ENCODE measurements at places on chromosomes 2 and 18. TPM values are rescaled to one million over a fixed set of nuclear protein-coding genes. Genes with fewer than 3 reads are reported as not detected.
A peak's percentile ranks its signal among the peaks of the same experiment; 100 is the strongest.

Gene BOK
- total RNA-seq = 20.8 TPM

Gene CYTIP
- total RNA-seq = 2.9 TPM

Gene VWA3B
- under 0.01 TPM for total RNA-seq

Gene LRATD1
- 29.8 TPM for total RNA-seq

Gene UPP2
- 1.6 TPM for total RNA-seq

Gene ATF2
- 141 TPM for total RNA-seq

Gene FBXO48
- 0.82 TPM for total RNA-seq

Gene BMP10
- total RNA-seq = not detected

Gene TRIM54
- total RNA-seq = not detected

Gene ALPP
- total RNA-seq = not detected

Gene PTPN18
- total RNA-seq = 11.8 TPM

- no peak for DNase-seq
These were observed 24.6 kb upstream of the PLB1 start for GRCh38 chr2:28471214-28471613.

DNA sequence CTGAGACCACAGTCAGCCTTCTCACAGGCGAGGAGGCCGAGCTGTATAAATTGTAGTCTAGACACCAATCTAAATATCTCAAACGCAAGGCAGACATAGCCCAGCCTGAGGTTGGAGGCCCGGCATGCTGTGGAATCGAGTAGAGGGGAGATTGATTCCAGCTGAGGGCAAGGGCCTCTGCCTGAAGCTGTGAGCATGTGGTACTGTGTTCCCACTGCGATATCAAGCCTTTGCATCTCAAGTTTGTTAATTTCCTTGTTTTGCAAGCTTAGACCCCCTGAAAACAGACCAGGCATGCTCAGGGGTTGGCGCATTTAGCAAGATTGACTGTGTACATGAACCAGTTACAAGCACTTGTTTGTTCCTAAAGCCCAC is 65.1 kb upstream of the FOSL2 start:
- DNase-seq = no peak

DNA sequence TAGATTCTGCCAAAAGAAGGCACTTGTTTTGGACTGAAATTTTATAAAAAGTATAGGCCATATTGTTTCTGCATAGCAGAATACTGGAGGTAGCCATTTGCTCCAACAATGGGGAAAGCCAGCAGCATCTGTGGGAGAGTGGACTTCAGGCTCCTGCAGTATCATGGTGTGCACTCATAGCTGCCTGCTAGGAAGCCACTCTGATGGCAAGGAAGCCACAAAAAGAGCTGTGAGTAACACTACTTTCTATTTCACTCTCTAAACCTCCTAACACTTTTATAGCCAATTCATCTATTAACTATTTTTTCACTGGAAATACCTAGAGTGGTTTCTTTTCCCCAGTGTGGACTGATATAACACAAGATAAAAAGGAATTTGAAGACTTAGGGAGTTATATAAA is 144.4 kb upstream of the KCNJ3 start:
- no peak for DNase-seq

DNA sequence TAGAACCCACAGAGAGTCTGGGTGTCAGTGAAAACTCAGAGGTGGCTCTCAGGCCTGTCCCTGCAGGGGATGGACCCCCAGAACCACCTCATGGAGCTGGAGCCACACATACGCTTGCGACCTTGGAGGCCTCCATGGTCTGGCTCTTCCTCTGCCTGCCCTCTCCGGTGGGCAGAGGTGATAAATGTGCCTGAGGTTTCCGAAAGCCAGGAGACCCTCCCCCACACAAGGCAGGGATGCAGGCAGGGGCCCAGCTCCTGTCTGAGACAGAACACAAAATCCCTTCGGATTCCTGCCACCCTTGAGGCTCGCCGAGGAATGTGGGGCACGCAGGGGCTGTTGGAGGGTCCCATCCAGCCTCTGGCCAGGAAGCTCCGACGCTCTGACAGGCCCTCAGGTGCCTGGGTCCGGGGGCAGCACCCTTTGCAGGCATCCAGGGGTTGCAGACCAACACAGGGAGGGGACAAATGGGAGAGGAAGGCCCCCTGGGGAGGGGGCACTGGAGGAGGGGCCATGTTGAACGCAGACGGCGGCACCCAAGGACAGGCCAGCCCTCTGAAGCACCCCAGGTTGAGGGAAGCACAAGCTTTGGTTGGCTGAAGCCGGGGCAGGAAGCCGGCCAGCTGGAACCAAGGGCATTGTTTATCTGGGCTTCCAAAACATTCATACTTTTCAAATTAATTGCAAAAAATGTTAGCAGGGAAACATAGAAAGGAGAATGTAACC is 4.1 kb upstream of the SNED1 start:
- DNase-seq = no peak

- no peak for DNase-seq
These were observed 5.6 kb downstream of the IKZF2 start for GRCh38 chr2:213145715-213146242.

DNA sequence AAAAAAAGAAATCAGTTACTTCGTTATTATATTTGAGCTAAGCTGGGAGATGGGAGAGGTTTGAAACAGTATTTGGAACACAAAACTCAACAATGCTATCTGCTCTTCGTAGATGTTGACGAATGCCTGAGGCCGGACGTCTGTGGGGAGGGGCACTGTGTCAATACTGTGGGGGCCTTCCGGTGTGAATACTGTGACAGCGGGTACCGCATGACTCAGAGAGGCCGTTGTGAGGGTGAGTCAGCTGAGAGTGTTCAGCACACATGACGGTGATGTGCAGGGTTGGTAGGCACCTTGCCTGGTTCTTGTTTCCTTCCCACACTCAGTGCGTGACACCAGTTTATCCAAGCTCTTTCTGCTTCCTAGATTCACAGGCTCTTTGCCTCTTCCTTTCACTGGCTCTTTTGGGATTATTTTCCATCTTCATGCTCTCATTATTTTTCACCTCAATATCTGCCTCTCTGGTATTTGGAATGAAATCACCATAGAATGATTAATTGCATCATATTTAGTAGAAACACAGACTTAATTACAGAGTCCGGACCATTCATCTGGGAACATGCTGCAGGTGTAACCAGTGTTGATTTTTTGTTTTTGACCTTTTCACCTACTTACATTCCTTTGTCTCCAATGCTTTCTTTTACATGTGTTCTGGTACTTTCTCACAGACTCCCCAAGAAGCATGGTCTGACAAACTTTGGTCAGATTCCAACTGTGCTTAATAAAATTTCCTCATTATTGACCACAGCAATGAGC is 200.6 kb upstream of the RASGRP3 start:
- DNase-seq = no peak

- no peak for DNase-seq
These were observed 251.3 kb downstream of the EIPR1 start for GRCh38 chr2:3126171-3126910.

DNA sequence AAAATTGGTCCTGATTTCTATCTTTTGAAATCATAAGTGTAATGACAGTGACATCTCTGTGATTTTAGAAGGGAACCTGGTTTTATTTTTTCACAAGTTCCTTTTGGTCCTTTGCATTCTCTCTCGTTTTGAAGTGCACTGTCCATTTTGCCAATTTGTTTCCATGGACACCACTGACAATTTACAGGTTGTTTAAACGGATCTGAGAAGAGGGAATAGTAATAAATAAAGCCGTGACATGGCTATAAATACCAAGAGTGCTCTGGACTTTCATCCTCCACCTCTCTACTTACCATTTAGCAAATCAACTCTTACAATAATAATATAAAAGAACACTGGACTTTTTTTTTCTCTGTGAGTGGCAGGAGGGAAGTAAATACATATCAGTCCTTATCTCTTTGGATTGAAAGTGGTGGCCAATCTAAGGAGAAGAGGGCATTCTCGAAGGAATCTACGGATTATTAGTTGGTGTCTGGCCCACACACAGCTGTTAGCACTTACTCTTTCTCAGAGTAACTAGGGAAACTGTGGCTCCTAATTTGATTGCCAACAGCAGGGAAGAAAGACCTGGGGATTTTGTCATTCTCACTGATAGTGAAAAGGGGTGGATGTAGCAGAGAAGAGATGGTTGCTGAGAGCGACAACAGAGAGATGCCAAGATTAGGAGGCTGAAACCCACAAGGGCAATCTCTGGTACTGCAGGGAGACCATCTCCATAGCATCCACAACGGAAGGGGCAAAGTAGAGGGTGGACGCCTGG is 108.7 kb upstream of the FSHR start:
- DNase-seq = no peak

DNA sequence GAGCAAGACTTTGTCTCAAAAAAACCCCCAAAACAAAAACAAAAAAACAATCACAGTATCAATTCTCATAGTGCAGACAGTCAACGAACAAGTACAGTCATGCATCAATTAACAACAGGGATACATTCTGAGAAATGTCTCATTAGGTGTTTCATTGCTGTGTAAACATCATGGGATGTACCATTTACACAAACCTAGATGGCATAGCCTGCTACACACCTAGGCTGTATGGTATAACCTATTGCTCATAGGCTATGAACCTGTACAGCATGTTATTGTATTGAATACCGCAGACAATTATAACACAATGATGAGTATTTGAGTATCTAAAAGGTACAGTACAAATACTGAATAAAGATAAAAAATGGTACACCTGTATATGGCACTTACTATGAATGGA is 67.8 kb upstream of the LMAN1 start:
- no peak for DNase-seq

GRCh38 chr2:232871418-232871834 is 1.4 kb downstream of the SNORC start:
- DNase-seq = no peak

DNA sequence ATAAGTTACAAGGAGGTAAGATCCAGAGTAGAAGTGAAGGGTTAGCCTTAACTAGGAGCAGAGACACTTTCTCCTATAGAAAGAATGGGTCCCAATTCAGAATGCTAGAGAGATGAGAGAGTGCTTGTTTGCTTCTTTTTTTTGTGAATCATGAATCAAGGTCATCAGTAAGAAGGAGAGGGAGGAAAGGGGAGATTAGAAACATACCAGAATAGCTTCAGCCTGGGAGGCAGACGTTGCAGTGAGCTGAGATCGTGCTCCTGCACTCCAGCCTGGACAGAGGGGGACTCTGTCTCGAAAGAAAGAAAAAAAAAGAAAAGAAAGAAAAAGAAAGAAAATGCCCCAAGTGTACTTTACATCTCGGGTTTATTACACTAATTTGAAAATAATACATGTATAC is 55.8 kb upstream of the SLC35F5 start:
- no peak for DNase-seq

GRCh38 chr2:146665800-146666199 is 1179.0 kb upstream of the ACVR2A start:
- no peak for DNase-seq

DNA sequence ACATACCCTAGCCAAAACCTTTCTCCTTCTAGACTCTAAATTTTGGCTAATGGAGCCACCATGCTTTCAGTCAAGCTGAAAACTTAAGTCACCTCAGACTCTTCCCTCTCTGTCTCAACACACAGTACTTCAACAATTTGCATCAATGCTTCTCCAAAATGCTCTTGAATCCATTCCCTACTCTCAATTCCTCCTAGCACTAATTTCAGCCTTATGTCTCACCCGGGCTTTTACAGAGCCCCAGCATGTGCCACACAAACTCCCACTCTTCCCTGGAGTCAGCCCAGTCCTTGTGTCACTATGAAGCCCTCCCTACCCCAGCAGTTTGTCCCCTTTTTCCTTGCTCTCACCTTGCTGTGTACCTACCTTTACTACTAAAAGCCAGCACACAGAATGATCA is 38.7 kb downstream of the AAK1 start:
- DNase-seq = no peak

GRCh38 chr18:6199777-6200176 is 214.9 kb downstream of the L3MBTL4 start:
- no peak for DNase-seq

DNA sequence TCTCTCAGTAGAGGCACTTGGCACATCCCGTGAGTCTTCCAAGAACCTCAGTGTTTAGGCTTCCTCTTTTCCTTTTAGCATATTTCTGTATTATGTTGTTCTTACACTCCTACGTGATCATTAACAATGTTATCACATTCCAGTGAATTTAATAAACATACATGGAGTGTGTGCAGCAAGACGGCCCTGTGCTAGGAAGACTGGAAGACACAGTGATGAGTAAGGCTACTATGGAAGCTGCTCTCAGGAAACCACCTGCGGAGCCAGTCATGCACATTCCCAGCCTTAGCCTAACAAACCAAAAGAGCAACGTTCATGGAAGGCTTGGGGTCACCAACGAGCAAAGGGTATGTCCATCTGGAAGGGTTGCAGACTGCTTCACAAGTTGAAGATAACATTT is 103.4 kb downstream of the ETAA1 start:
- no peak for DNase-seq

- peak; percentile 57 for DNase-seq
These were observed 214.6 kb downstream of the TRIB2 start for GRCh38 chr2:12931186-12931844.

DNA sequence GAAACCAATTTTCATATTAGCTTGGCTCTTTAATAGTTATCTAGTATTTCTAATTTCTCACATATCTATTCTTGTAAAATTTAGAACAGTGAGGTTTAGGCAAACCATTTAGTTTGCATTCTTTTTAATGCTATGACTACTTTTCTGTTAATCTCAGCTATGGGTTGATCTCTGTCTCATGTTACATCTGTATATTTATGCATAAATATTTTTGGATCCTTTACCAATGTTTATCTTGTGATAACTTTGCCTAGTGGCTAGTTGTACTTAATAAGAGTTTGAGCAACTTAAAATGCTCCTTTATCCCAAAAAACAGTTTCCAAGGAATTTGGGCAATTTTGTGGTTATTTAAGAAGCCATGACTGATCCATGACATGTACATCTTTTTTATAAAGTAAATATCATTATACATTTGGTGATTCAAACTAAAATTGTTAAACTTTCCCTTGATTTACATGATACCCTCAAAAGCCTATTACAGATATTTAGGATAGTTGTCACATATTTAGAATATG is 86.3 kb downstream of the R3HDM1 start:
- no peak for DNase-seq

DNA sequence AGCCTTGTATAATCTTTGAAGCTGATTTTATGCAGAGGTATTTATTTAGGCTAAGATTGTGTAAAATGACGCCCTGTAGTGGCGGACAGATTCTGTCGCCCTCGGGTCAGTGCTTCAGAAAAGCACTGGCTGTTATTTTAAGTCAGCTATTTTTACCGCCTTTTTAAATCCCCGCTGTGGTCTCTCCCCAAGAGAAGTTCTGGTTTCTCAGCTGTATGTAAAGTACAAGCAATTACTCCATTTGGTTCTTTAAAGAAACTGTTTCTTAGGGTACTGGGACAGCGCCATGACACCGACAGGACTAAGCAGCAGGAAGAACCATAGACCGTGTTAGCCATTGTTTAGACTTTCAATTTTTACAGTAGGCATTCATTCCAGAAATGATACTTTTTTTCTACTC is 65.0 kb downstream of the UGGT1 start:
- DNase-seq = no peak

DNA sequence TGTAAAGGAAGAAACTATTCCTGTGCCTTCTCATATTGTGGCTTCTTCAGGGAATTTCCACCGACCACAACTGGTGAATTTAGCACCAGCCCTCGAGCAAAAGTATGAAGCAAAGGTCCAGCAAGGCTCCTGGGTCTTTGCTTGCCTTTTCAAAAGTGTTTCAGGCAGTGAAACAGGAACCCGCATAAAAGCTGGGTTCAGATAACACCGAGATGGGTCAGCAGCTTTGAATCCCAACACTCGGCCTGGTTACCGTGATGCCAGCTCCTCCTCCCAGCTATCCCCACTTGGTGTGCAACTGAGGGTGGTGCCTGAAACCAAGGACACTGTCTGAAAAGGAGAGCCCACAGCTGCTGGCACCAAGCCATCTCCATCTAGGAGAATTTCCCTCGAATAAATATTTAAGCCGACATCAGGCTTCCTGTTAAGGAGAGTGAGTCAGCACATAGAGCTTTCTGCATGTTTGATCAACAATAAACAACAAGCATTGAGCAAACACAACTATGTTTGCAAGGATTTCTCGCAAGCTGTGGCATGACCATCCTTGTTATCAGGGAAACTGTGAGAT is 69.5 kb downstream of the ANTXR1 start:
- peak; percentile 21 for DNase-seq
